ENCODE measurements at places on chromosomes 7 and 10. TPM values are rescaled to one million over a fixed set of nuclear protein-coding genes. Genes with fewer than 3 reads are reported as not detected.

The PLXDC2 gene
- total RNA-seq, result 11.2 TPM

The PLEKHS1 gene
- not detected for total RNA-seq

The CALHM3 gene
- not detected for total RNA-seq

The TSPAN14 gene
- total RNA-seq, result 21.3 TPM

The SSC4D gene
- total RNA-seq, result 0.36 TPM

The EPO gene
- not detected for total RNA-seq

The HERPUD2 gene
- 11.4 TPM for total RNA-seq
